ENCODE measurements at places on chromosomes 12 and 14.

- no peak for DNase-seq
Measured at GRCh38 chr14:64943556-64943955, 1.0 kb upstream of the GPX2 start.

- no peak for DNase-seq
Measured at GRCh38 chr14:77301103-77301502, 19.6 kb downstream of the POMT2 start.

DNA sequence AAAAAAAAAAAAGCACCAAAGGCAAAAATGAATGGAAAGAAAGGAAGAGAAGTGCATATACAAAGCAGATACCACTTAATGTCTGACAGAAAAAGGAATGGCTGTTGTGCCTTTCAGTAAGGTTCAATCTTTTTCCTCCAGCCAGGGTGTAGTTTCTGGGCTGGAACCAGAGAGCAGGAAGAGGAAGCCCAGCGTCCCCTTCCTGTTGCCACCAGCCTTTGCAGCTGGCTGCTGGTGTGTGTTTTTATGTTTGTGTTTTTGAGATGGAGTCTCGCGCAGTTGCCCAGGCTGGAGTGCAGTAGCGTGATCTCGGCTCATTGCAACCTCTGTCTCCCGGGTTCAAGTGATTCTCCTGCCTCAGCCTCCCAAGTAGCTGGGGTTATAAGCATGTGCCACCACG, 64.6 kb upstream of the LTA4H start:
- DNase-seq = no peak

DNA sequence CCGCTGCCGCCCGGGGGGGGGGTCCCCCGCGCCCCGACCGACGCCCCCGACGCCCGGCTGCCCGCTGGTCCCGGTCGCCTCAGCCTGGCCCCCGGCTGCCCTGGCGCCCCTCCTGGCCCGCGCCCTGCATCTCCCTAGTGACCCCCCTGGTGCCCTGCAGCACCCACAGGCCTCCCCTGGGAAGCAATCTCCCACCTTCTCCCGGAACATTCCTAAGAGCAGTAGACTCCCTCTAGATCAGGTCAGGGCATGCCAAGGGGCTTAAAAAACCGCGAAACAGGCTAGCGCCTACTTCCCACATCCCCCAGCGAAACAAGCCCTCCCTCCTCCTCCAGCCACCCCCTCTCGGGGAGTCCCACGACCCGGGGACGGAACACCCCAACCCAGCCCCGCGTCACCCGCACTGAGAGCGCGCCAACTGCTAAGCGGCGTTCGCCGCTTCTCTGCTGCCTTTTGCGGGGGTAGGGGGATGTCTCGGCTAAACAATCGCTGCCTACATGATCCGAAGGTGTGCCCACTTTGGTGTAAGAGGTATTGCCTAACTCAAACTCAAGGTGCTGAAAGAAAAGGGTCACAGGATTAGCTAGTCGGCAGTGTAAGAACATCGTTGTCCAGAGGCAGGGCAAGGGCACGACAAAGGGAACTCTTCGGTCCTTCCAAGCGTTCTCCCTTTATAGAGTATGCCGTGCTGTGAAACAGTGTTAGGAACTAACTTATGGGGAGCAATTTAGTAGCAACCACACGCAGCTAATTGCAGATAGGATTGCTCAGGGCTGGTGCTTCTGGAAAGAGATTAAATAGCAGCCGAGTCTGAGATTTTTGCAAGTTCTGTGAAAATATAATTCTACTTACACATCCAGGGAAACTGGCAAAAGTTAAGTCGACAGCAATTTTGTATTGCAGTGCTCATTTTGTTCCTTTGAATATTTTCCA, 619 bp upstream of the NTN4 start:
- DNase-seq = no peak

DNA sequence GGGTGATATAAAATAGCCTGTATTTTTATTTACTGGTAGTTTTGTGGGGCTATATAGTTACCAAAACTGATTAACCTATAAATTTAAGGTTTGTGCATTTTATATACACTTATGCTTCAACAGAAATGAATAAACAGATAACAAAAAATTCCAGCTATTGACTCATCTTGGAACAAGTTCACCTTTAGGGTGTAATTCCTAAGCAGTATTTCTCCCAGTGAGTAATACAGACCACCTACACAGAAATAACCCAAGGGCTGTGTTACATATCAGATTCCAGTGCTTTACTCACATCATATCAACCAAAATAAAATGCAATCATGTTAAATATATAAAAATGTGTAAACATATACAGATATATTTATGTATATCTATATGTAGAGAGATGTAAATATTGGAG, 345.6 kb downstream of the ADAMTS20 start:
- DNase-seq = no peak

DNA sequence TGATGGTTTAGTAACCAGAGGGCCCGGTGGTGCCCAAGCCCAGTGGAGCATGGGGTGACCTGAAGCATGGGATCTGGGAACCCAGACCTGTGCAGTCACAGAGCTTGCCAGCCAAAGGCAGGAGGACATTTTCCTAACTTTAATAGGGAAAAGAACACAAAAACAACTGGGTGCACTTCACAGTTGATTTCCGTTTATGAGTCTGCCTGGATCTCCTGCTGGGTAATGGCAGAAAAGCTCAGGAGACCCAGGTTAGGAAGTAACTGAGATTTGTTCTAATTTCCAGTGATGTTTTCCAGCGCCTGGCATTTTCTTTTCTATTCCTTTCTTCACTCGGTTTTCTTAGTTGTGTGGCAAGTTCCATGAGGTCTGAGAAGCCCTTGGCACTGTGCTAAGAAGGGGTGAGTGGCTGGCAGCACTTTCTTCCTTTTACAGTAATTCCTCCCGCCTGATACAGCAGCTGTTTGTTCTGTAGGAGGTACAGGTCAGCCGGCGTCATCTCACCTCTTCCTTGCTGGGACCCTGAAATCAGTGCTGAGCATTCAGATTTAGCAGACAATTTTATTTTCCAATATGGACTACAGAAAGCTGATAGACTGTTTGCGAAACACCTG, 5.1 kb downstream of the CACNA1C start:
- no peak for DNase-seq

DNA sequence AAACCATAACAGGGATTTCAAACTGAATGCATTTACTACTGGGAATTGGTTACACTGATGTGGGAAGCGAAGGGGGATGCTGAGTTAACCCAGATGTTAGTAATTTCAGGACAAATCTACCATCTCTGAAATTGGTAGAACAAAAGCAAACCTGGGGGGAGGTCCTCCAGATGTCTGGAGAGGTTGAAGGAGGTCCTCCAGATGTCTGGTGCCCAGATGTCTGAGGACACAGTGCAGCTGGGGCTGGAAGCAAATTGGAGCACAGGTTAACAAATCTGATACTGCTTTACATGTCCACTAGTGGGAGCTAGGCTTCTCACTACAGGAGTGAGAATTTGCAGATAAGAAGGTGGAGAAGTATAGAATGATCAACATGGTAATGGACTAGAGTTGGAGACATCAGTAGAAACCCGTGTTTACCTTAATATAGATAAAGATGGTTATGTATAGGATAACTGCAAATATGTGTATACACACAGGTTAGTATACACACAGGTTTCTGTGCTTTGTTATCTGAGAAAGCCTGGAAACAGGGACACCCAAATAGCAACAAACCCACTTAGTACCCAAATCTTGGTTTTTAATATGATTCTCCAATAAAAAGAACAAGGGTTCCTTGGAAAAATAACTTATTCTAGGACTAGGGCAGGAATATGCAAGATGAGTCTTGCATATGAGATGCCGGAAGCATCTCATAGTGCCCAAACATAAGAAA, 162.5 kb downstream of the C12orf50 start:
- peak; percentile 27 for DNase-seq
